ENCODE measurements at places on chromosomes 3 and 15.
A peak's percentile ranks its signal among the peaks of the same experiment; 100 is the strongest.

- DNase-seq = peak; percentile 7
Measured at GRCh38 chr3:12840591-12841148, 695 bp downstream of the RPL32 start.

DNA sequence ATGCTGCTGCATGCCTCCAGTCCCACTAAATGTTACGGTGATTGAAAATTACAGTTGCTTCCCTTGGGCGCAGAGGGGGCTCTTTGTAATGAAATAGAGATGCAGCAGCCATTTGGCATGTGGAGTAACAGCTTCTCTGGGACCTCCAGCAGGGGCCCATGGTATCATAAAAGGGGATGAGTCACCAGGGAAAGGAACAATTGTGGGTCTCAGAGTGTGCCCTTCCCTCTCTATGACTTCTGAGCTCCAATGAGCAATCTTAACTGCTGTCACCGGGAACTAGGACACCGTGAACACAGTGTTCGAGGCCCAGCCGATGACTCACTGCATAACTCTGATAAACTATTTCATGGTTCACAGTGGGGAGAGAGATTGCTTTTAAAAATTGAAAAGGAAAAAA lies 164.8 kb upstream of the NUDT16 start:
- peak; percentile 88 for DNase-seq

DNA sequence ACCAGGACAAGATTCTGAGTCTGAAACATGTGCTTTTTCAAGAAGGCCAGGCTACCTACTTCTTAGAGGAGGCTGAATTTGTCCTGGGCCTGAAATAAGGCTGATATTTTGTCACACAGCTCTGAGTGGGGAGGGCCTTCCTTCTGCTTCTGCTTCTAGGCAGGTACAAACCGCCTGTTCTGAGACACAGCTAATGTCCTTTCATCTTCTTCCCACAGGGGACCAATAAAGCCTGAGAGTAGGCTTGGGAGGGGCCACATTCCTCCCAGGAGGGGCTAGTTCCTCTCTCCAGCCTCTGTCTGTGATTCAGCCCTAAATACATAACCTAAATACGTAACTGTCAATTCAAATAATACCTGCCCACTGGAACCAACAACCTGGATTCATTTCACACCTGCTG lies 34.8 kb downstream of the CRYGS start:
- DNase-seq = no peak

- no peak for DNase-seq
Measured at GRCh38 chr15:91132079-91132478, 32.0 kb downstream of the SV2B start.

- DNase-seq = no peak
Measured at GRCh38 chr15:98442901-98443300, 205.4 kb upstream of the IGF1R start.

- no peak for DNase-seq
Measured at GRCh38 chr3:72344236-72344635, 504.0 kb downstream of the SHQ1 start.

GRCh38 chr3:38992117-38992760 lies 59.5 kb downstream of the SCN11A start:
- DNase-seq = peak; percentile 88

DNA sequence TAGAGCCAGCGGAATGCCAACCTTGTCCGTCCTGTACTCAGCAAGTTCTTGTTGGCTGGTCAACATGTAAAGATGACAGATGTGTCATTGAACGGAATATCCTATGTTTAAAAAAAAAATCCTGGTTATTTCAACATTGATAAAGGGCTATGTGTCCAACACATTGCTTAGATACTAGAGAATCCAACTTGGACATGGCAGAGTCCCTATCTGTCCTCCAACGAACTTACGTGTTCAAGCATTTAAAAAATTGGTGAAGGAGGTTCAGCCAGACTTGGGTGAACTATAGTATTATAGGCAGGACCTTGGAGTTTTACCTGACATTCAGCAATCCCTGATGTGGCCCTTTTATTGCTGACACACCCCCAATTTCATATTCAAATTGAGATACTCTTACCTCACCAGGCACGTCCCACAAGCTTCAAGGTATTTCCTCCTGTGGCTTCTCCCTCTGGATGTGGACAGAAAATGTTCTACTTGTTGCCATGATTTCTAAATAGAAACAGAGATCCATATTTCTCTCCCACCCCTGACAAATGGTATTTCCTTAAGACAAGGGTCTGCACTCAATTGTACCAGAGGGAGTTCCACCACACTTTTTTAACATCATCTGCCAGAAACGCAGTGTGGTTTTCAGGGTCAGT lies 207.7 kb upstream of the TPM1 start:
- no peak for DNase-seq

- peak; percentile 98 for DNase-seq
Measured at GRCh38 chr15:72237029-72237852, 6.3 kb upstream of the PKM start.

GRCh38 chr15:35000511-35000910 lies 12.4 kb upstream of the ZNF770 start:
- DNase-seq = peak; percentile 73

- no peak for DNase-seq
Measured at GRCh38 chr3:169138849-169139420, 524.6 kb downstream of the MECOM start.

- no peak for DNase-seq
Measured at GRCh38 chr15:68315035-68315434, 37.5 kb downstream of the FEM1B start.

- no peak for DNase-seq
Measured at GRCh38 chr3:85603378-85603777, 644.6 kb downstream of the CADM2 start.

- DNase-seq = no peak
Measured at GRCh38 chr15:86229936-86230335, 150.3 kb downstream of the AGBL1 start.

GRCh38 chr3:104750581-104750980 lies 616.1 kb upstream of the ALCAM start:
- no peak for DNase-seq

GRCh38 chr3:31482493-31483200 lies 50.1 kb upstream of the STT3B start:
- no peak for DNase-seq

DNA sequence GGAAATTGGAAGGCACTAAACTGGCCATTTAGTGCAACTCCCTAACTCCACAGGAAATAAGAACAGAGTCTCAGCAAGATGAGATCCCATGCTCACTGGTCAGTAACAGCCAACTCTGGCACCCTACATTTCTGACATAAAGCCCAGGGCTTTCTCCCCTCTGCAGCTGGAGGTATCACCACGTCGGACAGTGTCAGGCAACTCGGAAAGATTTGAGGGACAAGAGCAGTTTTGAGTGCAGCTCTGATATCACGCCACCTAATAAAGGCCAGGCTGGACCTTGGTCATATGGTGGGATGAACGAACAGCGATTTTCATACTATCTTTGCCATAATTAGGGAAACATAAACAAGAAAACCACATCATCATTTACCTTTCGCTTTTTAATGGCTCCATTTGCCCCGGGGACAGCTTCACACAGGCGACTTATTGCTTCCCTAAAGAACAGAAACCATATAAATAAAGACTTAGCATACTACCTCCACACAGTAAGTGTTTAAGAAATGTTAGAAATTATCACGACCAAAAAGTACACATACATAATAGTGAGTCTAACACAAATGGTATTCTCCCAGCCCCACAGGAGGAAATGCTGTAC lies 12.5 kb downstream of the EID1 start:
- DNase-seq = no peak

GRCh38 chr3:138049157-138049919 lies 39.4 kb downstream of the CLDN18 start:
- DNase-seq = peak; percentile 78

GRCh38 chr3:105957722-105958121 lies 88.9 kb upstream of the CBLB start:
- DNase-seq = peak; percentile 82

- DNase-seq = no peak
Measured at GRCh38 chr3:69530554-69530953, 144.7 kb upstream of the FRMD4B start.

DNA sequence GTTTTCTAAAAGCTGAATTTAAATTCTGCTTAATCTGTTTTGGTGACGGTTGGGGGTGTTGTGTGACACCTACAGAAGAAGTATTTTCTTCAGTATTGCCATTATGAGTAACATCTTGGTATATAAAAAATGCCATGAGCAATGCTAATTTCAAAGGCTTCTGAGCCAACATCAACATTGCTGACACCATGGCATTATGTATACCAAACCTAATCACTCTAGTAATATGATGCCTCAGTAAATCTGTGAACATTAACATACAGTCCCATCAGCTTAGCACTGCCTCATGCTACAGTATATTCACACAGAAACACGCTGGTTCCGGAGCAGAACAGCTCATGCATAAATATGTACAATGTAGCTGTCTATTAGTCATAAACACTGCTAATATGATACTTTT lies 75.8 kb downstream of the ZPLD1 start:
- DNase-seq = no peak

GRCh38 chr3:40044487-40044886 lies 235.1 kb downstream of the MYRIP start:
- DNase-seq = peak; percentile 98

- DNase-seq = peak; percentile 51
Measured at GRCh38 chr15:75058127-75058905, 34.9 kb downstream of the PPCDC start.

DNA sequence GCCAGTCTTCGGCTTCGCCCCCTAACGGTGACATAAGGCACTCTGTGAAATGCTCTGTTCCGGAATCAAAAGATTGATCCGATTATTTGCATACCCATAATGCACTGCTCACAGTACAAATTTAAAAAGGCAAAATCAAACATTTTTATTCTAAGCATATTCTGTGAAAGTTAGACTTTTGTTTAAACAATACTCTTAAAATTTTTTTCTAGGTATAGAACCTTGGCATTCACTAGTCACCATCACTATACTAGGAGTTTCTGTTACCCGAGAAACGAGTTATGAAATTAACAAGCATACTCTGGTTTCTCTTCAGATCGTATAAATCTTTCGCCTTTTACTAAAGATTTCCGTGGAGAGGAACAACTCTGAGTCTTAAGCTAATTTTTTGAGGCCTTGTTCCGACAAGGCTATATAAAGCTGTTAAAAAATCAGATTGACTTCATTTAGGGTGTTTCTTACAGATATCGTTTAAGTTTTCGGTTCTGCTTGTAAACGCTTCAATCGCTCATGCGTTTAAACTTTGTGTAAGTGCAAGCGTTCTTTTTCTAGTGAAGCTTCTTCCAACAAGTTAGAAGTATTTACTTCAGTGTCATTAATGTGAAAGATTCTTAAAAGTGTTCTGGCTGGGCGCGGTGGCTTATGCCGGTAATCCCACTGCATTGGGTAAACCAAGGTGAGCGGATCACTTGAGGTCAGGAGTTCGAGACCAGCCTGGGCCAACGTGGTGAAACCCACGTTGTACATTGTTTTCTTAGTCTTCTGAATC lies at the start of gene RNU5B-1:
Gene RNU5B-1 (plus strand): TSS at position 297 of the 769 bp plus-strand sequence.
- DNase-seq = peak; percentile 97

DNA sequence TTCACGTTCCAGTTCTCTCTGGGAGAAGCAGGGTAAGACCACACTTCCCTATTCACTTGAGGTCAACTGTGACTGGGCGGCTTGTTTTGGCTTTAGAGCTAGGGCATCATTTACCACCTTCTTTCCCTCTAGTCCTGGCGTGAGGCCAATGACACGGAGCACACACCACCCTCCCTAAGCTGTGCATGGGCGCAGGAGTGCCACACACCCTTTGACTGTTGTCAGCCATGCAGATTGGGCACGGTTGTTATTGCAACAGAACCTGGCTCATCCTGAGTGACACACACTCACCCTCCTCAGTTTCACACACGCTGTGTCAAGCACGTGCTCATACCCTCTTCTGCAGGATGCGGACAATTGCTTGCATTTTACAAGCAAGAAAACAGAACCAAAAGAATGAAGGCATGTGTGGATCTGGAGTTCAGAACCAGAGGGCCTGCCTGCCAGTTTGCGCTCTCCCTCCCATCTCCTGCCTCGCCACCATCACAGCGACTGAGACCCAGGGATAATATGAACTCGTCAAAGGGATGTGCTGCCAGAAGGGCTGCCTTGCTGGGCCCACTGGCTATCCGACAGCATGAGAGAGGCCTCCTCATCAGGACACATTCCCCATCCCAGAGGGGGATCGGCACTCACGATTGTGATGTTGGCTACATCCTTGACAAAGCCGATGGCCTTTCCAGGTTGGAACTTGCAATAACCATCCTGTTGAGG lies 17.6 kb downstream of the CTSH start:
- DNase-seq = no peak

DNA sequence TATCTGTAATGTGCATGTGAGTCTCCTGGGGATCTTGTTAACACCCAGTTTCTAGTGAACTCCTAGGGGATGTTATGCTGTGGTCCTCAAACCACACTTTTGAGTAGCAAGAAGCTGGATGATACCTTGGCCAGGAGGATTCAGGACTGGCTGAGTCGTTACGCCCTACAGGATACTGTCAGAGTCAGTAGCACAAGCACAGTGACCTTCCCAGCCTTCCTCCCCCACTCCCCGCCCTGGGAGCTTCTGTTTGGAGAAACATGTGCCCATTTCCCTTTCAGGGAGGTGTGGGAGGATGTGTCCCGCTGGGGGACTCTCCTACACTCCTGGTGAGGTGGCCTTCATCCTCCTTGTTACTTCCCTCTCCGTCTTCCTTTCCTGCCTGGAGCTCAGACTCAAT lies 76.4 kb upstream of the TRPM1 start:
- no peak for DNase-seq

- DNase-seq = no peak
Measured at GRCh38 chr15:38085114-38085513, 150.7 kb downstream of the TMCO5A start.

DNA sequence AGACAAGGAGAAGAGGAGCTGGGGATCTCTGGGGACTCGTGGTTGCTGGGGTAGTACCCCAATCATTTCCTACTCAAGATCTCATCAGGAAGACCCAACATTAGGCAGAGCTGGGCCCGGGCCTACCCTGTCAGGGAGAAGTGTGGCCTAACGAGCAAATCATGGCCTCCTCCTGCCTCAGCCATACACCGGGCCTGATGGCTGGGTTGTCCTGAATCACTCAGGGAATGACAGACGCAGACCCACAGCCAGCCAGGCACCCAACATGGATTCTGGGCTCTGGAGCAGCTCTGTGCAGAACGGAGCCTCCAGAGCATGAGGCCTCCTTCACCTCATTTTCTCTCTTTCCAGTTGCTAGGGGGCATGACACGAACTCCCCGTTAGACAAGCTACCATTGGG lies 19.7 kb downstream of the ITGA11 start:
- DNase-seq = no peak

- no peak for DNase-seq
Measured at GRCh38 chr15:62428851-62429598, 263.9 kb upstream of the C2CD4B start.
